ENCODE measurements at places on chromosomes 4 and X. TPM values are rescaled to one million over a fixed set of nuclear protein-coding genes. Genes with fewer than 3 reads are reported as not detected.

Gene CTAG1A
- not detected for total RNA-seq

DNA sequence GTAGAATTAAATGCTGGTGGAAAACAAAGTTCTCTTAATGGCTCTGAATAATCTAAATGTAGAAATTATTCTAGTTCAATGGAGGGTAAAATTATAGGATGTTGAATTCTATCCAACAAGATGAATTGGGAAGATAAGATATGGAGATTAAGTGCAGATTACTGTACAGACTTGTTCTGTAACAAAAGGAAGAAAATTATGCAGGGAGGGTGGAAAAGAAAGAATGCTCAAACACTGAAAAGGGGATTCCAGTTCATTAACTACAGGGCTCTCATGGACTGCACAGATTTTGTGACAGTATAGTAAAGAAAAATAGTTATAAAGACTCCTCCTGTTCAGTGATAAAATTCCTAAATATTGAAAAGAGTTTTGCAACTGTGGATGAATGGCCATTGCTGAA lies 1794.0 kb upstream of the PCDH7 start:
- no peak for DNase-seq

Gene NUDT9
- total RNA-seq: 21.5 TPM

DNA sequence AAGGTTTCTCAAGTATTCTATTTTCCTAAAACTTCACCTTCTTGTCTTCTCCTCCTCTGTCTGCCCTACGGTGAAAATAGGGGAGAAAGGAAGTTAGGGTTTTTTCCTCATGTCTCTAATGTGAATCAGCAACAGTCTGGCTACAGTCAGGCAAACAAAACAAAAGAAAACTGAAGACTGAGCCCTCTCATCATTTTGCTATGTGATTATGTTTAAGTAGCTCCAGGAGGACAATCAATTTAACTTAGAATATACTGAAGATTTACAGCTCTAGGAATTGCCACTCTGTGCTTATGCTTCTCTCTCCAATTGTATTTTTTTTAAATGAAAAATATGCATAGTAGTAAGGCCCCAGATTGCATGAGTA lies 316.2 kb downstream of the GPAT3 start:
- DNase-seq: no peak

Gene PPEF2
- total RNA-seq: 0.24 TPM

Gene SRPX2
- not detected for total RNA-seq

DNA sequence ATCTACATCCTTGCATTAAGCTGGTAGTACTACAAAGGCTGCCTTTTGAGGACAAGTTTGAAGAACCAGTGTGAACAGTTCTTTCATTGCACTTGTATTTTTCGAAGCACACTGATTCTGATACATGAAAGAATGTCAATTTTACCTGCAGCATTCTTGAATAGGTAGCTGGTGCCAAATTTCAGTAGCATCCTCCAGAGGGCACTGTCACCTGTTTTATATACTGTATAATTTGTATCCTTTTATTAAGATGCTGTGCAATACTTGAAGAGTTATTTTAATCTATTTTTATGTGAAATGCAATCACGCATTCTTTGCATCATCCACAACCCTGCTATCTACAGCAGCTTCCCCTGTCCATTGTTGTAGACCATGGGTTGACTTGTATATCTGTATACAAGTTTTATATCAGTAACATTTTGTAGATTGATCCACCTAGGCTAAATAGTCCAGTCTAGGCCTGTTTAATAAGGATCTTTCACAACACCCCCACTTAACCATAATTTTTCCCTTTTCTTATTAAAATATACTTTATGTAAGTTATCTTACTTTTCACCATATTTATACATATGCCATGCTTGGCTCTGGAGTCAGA lies 325.7 kb downstream of the PCDH7 start:
- no peak for DNase-seq

DNA sequence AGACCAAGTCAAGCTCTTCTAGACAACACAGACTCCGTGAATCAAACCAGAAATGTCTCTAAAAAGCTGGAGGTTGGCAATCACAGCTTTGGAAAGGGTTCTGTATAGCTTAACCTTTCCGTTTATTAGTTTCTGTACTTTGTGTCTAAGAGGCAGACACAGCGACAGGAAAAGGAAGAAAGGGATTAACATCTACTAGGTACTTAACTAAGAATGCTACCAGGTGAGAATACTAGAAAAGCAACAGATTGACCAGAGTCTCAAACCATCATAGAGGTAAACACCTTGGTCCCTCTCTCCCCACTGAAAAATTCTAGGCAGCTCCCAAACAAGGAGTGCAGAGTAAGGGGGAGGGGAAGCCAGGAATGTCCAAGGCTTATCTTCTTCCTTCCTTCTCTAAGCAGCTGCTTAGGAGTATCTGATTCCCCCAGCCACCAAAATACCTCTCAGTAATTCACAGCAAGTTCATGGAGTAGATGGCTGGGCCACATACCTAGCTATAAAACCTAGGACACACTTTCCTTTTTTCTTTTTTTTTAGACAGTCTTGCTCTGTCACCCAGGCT lies 80.8 kb downstream of the APBB2 start:
- DNase-seq: no peak

DNA sequence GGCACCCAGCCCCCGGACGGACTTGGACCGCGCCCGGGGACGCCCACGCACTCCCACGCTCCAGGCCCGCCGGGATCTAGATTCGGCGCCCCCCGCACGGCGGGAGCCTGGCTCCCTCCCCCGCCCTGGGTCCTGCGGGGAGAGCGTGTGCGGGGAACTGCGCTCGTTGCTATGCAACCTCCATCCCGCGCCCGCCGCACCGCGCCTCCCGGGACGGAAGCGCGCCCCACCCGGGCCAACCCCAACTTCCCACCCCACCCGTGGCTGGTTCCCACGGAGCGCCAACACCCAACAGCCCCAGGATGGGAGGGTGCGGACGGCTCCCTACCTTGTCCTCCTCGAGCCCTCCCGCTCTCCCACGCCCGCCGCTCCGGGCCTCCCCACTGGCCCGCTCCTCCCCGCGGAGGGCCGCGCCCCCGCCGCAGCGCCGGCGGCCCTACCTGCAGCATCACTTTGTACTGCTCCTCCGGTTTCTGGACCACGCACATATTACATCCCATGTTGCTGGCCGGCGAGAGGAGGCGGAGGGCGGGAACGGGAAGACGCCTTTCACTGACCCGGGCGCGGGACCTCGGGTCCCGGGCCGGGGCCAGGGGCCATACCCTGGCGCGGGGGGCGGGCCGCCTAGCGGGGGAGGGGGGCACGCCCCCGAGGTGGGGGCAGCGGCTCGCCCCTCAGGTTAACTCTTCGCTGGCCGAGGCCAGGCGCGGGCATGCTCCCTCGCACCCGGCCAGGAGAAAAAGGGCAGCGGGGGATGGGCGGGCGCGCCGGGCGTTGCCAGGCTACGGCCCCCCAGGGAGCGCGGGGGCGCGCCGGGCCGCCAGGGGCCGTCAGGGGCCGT lies at the start of gene PDZD4:
PDZD4 (minus strand) TSS at position 746 of the 841 bp plus-strand sequence; CDS start at position 500, 246 bp downstream.
- peak; percentile 42 for DNase-seq

GRCh38 chr4:151600432-151600831 lies 160.4 kb downstream of the GATB start:
- no peak for DNase-seq

Gene HDAC6
- total RNA-seq: 170 TPM

Gene NAP1L3
- 0.12 TPM for total RNA-seq

Gene NSG1
- not detected for total RNA-seq

GRCh38 chr4:3484057-3484973 lies 21.2 kb downstream of the DOK7 start:
- DNase-seq: peak; percentile 94

Gene SSX2B
- not detected for total RNA-seq

Gene LNX1
- total RNA-seq: not detected

GRCh38 chrX:72314881-72315280 lies 9.2 kb upstream of the CITED1 start:
- DNase-seq: no peak

GRCh38 chr4:55367084-55367722 lies 21.2 kb downstream of the SRD5A3 start:
- no peak for DNase-seq

Gene ESX1
- not detected for total RNA-seq

GRCh38 chrX:19846995-19847790 lies 40.2 kb downstream of the SH3KBP1 start:
- no peak for DNase-seq

- DNase-seq: peak; percentile 32
Observed at GRCh38 chrX:153642051-153642654, 4.8 kb upstream of the DUSP9 start.

DNA sequence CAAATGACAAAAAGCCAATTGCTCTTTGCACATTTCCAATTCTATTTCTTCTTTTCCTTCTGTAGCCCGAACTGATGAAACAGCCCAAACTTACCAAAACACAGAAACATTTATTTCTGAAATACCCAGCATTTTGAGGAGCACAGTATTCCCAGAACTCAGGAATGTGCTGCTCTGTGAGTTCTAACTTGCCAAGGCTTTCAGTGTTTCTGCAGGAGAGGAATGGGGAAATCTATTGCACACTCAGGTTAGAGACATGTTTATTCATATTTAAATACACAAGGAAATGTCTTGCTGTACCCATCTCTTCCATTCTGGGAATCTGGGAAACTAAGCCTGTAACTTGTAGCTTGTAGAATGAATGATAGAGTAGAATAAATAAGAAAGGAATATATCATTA lies 10.7 kb downstream of the TMPRSS11D start:
- no peak for DNase-seq

DNA sequence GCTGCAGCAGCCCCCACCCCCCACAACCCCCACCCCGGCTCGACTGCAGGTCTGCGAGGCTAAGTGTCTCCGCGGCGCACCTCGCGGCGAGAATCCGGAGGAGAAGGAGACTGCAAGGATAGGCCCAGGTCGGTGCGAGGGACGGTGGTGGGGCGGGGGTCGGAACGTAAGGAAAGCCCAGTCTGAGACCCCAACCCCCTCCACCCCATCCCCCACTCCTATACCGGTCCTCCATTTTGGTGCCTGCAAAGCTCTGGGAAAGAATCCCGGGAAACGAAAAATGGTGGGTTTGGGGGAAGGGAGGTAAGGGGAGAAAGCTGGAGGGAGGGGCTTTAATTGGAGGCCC lies 614 bp downstream of the BEX3 start:
- DNase-seq: no peak

- DNase-seq: no peak
Observed at GRCh38 chr4:161457906-161458305, 705.9 kb downstream of the FSTL5 start.

GRCh38 chr4:153418558-153418957 lies 47.6 kb upstream of the TMEM131L start:
- DNase-seq: no peak

- no peak for DNase-seq
Observed at GRCh38 chr4:81565142-81565870, 93.6 kb upstream of the RASGEF1B start.

DNA sequence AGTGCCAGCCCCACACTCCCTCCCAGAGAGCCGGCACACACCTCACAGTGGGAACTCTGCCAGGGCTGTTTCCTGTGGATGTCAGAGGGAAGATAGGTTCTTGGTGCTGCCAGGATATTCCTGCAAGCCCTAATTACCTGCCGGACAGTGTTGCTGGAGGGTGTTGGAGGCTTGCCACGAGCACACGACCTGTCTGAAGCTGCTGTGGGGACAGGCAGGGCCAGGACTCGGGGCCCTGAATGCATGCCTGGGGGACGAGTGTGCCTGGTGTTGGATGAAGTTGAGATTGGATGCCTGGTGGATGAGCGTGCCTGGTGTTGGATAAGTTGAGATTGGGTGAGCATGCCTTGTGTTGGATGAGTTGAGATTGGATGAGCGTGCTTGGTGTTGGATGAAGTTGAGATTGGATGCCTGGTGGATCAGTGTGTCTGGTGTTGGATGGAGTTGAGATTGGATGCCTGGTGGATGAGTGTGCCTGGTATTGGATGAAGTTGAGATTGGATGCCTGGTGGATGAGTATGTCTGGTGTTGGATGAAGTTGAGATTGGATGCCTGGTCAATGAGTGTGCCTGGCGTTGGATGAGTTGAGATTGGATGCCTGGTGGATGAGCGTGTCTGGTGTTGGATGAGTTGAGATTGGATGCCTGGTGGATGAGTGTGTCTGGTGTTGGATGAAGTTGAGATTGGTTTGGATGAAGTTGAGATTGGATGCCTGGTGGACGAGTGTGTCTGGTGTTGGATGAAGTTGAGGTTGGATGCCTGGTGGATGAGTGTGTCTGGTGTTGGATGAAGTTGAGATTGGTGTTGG lies 23.2 kb upstream of the UVSSA start:
- DNase-seq: no peak

GRCh38 chr4:921830-922331 lies 10.2 kb downstream of the GAK start:
- DNase-seq: peak; percentile 75

- no peak for DNase-seq
Observed at GRCh38 chrX:37454537-37455285, 105.5 kb downstream of the PRRG1 start.

DNA sequence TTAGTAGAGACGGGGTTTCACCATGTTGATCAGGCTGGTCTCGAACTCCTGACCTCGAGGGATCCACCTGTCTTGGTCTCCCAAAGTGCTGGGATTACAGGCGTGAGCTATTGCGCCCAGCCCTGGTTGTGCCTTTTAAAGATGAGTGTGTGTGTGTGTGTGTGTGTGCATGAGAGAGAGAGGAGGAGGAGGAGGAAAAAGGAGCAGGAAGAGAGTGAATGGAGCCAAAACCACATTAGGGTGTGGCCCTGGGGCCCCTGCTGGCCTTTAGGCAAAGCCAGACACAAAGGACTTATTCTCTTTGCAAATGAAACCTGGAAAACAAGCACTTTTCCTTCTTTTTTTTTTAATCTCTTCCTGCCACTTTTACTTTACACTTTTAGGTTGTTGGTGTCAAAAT lies 48.2 kb upstream of the KLF3 start:
- no peak for DNase-seq

GRCh38 chr4:41339812-41340809 lies 83.4 kb downstream of the UCHL1 start:
- DNase-seq: no peak

Gene PNCK
- not detected for total RNA-seq

Gene CXCL10
- total RNA-seq: not detected

DNA sequence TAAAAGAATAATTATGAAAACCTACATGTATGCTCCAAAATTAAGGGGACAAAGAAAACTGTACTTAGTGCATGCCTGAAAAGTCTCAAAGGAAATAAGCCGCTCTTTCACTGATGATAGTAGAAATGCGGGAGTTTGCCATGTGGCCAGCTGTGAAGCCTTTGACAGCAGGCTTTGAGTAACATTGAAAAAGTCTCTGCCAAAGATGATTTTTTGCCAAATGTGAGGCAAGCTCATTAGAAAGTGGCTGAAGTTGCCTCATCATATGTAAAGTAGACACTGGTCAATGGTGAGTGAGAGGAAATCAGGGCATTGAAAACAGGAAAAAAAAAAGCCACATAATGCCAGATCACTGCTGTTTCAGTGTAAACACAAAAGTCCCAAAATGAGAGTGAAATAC lies 2360.1 kb downstream of the PCDH7 start:
- no peak for DNase-seq

Gene NOX1
- not detected for total RNA-seq

- no peak for DNase-seq
Observed at GRCh38 chrX:31060016-31060415, 11.8 kb downstream of the FTHL17 start.

DNA sequence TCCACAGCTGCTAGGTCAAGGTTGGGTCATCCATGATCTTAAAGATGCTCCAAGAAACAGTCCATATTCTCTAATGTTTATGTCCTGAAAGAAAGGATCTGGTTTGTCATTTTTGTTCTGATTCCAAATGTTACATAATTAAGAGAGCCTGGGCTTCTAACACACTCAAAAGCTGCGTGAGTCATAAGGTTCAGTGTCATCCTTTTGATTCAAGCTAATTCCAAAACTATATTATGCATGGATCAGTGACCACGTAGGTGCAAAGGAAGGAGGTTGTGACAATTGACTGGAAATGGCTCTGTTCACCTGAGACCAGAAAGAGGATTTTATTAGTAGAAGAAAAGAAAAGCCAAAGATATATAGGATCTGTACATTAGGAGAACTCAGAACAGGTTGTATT lies 268.7 kb upstream of the GK2 start:
- no peak for DNase-seq

Gene MAGIX
- total RNA-seq: 1.6 TPM
